ENCODE measurements at places on chromosomes 6 and 20.

- DNase-seq, result no peak
These were observed 948.0 kb upstream of the EPHA7 start for GRCh38 chr6:94367316-94367715.

DNA sequence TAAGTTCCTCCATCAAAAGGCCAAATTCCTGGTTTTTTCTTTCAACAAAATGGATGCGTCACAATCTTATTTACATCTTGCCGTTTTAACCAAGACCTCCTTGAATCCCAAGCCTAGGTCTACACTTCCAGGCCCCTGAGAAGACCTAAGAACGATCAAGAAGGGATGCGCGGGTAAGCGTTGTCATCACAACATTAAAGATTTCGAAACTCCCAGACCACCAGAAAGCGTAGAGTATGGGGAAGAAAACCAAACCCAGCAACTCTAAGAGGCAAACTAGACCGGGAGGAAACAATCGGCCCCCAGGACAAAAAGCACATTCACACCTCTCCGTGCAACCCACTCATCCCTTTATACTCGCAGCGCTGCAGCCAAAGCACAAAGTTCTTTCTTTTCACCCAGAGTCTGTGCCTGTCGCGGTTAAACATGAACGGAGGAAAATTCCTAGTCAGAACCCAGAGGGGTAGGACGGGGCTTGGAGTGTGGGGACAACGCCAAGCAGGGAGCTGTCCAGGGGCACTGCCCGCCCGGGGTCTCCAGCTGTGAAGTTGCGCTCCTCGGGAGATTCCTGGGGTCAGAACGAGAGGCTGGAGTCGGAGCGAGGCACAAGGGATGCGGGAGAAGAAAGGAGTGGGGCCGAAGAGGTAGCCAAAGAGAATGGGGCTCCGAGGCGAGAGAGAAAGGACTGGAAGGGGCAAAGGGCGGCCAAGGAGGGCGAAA lies 725 bp downstream of the OSER1 start:
- no peak for DNase-seq

DNA sequence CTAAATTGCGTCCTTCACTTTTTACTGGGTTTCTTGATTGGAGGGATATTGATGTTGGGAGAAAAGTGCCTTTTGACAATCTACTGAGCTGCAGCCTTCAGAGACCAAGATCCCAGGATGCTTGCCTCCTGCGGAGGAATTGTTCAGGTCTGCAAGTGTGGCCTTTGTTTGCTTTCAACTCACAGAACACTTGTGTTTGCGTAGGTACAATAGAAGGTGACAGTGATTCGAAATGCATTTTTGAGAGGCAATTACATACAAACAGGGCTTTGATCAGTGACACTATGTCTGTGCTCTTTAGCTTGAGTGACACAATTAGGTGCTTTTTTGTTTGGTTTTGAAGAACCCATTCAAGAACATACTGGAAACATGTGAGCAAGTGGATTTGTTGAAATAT lies 600.6 kb downstream of the QKI start:
- no peak for DNase-seq

DNA sequence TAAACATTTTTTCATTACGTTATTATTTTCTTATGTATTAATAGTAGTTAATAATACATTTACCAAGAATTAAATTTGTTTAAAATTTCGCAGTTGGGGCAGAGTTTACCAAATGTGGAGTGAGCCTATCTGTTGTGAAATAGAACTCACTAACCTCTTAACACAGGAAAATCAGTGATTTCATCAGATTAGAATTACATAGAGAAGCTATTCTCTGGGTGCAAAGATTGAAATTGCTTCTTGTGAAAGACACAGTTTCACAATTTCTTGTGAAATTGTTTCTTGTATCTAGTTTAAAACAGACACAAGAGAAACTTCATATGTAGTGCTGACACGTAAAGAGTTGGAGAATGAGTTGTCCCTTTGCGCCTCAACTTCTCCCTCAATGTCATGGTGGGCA lies 69.4 kb upstream of the PRL start:
- DNase-seq, result no peak

- no peak for DNase-seq
These were observed 200.5 kb upstream of the PHACTR1 start for GRCh38 chr6:12516070-12516469.

GRCh38 chr6:81130061-81130460 lies 622.4 kb downstream of the TENT5A start:
- DNase-seq, result no peak

- DNase-seq, result no peak
These were observed 491.1 kb downstream of the UTRN start for GRCh38 chr6:144776031-144776819.

- no peak for DNase-seq
These were observed 772 bp downstream of the SESN1 start for GRCh38 chr6:109093732-109094415.

DNA sequence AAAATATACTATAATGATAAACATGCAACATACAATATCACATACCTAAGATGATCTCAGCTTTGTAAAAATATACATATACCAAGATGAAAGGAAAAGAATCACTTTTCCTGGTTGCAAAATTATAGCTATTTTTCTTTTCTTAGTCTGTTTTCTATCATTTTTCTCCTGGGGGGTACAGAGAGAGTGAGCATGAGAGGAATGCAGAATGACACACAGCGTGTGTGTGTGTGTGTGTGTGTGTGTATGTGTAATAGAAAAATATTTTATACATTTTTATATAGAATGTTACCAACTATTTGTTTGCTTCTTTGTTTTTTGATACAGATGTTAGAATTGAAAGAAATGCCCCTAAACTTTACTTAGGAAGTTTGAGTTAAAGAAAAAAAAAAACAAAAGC lies 64.3 kb downstream of the FAM83B start:
- DNase-seq, result no peak

- no peak for DNase-seq
These were observed 77.1 kb upstream of the SLC4A11 start for GRCh38 chr20:3316136-3316535.

DNA sequence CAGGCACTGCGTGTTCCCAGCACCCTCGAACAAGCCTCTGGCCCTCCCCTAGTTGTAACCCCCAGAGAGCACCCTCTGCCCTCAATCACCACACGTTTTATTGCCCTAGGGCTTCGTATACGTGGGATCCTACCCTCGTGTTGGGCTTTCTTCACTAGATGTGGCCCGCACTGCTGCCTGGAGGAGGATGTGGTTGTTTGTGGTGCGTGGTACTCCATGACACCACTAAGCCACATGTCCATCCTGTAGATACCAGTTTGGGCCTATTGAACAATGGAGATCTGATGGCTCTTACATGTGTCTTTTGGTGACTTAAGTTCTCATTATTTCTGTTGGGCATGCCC lies 17.0 kb downstream of the SLC2A4RG start:
- DNase-seq, result no peak

GRCh38 chr6:152368751-152369624 lies 268.2 kb downstream of the SYNE1 start:
- no peak for DNase-seq

DNA sequence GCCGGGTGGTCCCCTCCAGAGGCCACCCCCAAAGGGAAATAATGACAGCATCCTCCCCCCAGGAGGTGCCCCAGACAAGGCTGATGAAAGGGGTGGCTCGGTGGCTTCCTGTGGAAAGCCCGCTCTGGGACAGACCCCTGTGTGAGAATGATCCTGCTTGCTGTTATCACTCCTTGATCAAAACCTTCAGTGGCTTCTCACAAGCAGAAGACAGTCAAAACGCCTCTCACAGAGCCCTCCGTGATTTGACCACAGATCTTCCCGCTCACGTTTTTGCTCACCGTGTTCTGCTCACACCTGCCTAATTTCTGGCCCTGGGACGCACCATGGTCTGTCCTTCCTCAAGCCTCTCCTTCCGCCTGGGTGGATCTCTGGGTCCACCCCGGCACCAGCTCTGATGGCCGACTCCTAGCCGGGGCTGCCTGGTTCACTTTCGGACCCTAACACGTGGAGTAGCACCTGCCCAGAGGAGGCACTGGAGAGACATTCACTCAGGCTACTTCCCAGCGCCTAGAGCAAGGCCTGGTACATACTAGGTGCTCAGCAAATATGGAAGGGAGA lies 210.4 kb downstream of the ANKRD60 start:
- no peak for DNase-seq

- no peak for DNase-seq
These were observed 90.2 kb downstream of the ZDHHC14 start for GRCh38 chr6:157471077-157471686.

- no peak for DNase-seq
These were observed 26.4 kb downstream of the FOXP4 start for GRCh38 chr6:41572613-41573012.

DNA sequence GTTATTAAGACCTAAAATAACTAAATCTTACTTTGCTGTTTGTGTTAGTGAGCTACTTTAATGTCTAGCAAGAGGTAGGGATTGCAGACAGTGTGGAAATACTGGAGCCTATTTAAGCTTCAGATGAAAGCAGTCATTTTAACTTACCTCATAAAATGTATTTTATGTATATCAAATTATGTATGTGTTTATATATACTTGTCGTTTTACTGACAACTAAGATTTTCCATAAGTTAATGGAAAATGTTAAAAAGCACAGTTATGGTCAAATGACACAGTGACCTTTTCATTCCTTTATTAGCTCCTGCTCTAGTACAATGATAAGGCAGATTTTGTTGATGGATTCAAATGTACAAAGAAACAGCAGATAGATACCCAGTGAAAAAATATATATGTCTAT lies 34.6 kb downstream of the QKI start:
- DNase-seq, result no peak

- DNase-seq, result no peak
These were observed 18.5 kb downstream of the POM121L2 start for GRCh38 chr6:27293436-27294098.

DNA sequence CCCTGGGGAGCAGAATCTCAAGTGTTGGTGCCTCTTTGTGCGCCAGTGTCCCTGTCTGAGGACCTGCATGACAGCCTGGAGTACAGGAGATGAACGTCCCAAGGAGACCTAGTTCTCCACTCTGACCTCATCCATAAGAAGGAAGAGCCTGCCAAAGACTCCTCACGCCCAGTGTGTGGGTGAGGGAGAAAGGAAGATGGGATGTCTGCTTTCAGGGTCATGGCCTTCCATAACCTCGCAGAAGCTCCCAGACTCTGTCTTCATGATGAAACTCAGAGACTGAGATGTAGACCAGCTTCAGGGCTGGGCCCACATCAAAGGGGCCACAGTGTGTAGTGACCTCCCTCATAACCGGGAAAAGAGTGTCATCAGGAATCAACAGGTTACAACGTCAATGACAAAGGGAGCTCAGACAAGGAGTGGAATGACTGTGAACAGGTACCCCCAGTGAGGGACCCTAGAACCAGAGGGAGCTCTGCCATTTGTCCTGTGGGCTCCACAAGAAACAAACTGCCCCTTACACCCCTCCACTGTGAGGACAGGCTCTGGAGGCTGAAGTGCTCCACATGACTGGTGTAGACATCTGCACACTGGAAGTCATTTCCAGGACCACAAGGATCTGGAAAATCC lies 8.1 kb downstream of the HLA-DQB1 start:
- DNase-seq, result no peak

DNA sequence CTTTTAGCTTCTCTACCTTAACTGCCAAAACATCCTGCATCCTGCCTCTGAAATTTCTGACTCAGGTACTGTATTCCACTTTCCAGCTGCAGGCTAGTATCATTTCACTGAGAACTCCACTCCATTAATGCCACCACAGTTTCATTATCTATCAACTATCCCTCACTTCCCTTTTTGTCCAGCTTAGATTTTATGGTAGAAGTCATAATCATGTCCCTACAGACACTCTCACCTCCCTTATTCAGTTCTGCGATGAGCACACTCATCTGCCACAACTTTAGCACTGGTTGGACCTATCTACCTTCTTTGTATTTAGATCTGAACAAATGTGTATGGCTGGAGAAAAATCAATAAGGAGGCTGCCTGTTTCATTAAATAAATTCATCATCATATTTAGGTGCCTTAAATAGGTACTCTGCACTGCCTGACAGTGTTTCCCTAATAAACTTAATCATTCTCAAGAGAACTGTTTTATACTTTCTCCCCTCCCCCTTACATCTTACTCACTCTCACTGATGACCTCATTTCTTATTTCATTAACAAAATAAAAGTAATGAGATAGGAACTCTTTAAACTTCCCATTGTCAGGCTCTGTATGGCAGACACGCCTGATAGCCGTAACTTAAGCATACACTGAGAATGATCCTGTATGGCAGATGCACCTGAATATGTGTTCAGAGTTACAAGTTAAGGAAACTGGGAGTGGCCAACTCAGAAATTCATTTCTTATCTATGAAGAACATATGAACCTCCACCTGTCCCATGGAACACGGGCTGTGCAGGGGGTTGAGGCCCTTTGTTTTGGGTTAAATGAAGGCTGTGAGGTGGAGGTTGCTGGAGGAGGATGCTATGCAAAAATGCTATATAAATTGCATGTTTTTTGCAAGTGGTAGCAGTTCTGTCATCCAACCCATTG lies 95.3 kb upstream of the MAN1A1 start:
- no peak for DNase-seq

DNA sequence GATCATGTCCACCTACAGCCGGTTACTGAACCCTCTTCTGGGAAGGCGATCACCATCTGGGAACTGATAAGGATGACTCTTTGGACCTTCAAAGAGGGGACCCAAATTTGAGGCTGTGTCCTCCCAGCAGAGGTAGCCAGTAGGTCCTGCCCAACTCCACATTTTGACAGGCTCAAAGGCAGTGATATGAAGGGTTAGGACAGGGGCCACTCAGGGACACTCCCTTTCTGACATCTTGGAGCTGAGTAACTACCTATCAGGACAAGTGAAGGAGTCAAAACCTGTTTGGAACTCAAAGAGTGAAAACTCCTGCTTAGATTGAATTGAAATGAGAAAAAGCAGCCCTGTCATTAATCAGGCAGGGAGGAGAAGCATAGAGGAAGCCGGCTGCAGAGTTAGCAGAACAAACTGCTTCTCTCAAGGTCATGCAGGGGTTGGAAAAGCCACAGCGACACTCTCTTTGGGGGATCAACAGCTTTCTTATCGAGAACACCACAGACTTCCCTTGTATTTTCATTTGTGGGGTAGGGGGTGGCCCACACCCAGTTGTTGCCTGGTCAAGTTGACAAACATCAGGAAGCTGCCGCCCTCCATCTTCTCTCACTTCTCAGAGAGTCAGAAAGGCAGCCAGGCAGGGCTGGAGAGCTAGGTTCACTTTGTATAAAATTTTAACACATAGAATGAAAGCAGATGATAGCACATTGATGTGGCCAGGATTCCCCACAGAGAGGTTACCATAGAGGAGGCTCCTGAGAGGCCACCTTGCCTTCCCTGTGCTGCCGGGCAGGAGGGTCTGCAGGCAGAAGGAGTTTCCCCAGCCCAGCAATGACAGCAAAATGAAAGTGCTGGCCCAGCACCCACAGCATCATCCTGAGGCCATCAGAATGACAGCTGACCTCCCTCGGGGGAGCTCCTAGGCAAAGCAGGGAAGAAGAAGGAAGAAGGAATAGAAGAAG lies 47.6 kb downstream of the AGPAT4 start:
- no peak for DNase-seq

DNA sequence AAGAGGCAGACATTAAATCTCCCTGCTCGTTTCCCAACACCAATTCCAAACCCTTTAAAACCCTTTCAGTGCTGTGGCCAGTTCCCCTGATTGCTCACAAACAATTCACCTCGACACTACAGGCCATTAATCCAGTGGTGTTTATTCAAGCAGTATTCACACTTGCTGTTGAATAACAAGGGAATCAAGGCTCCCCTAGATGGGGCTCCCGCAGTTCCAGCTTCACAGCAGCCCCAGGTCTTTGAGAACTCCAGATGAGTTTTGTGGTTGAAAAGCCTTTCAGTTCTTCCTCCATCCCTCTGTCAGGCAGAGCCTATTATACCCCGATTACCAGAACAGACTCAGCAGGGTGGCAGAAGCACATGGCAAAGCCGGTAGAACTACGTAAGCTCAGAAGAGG lies 36.2 kb downstream of the JAG1 start:
- no peak for DNase-seq

GRCh38 chr6:41002168-41002567 lies 36.9 kb downstream of the UNC5CL start:
- DNase-seq, result no peak
